Posterior cingulate gyrus (tissue), 11 donors: ENCODE measurements at places on chromosomes 6 and 20.
A peak's percentile ranks its signal among the peaks of the same experiment; 100 is the strongest.

DNA sequence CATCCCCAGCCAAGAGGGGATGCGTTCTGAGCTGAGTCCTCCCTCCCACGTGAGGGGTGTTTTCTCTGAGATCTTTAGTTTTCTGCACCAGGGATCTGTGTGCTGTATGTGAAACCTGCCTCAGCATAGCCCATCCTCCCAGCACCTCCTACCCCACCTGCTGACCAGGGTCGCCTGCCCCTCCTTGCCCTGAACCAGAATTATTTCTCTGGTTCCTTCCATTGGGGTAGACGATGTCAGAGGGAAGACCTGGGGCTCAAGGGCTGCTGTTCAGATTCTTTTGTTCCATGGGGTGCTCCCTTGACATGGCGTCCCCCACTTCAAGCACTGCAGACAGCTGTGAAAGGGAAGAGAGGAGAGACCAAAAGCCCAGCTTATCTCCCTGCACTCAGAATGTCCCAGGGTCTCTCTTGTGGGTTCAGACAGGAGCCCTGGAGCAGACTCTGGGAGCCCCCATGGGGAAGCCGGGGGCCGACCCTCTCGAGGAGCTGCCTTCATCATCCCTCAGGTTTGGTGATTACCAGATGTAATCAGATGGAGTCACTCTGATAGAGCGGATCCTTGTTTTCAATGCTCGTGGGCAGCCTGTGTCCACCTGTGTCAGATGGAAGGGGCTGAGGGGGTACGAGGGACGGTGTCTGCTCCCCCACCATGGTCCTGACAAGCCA, 74.3 kb downstream of the ERMARD start:
- DNase-seq = no peak

GRCh38 chr6:150666071-150666470, 66.4 kb downstream of the PLEKHG1 start:
- no peak for DNase-seq

- DNase-seq = no peak
These were observed 211.0 kb downstream of the LRFN2 start for GRCh38 chr6:40376113-40376650.

- DNase-seq = peak; percentile 44
These were observed 122.6 kb upstream of the MCHR2 start for GRCh38 chr6:100116411-100117194.

GRCh38 chr6:84825461-84825860, 61.1 kb upstream of the TBX18 start:
- DNase-seq = no peak

DNA sequence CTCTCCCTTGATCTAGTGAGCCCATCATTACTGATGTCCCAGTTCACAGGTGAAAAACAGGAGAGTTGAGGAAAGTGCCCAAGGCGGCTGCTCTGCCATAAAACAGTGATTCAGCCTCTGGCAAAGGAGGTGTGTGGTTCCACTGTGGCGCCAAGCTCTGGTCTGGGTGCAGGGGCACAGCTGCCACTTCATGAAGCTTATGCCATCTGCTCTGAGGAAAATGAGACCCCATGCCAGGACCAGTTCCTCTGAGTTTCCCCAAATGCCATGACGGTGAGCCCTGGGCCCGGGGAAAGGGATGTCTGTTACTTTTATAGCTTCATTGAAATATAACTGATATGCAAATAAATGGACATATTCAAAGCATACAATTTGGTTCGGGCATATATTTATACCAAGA, 33.7 kb upstream of the ZBP1 start:
- DNase-seq = peak; percentile 5

GRCh38 chr20:35318502-35319157, 26.4 kb upstream of the FAM83C start:
- DNase-seq = no peak

- no peak for DNase-seq
These were observed 40.2 kb downstream of the PPP1R3G start for GRCh38 chr6:5125152-5126006.

DNA sequence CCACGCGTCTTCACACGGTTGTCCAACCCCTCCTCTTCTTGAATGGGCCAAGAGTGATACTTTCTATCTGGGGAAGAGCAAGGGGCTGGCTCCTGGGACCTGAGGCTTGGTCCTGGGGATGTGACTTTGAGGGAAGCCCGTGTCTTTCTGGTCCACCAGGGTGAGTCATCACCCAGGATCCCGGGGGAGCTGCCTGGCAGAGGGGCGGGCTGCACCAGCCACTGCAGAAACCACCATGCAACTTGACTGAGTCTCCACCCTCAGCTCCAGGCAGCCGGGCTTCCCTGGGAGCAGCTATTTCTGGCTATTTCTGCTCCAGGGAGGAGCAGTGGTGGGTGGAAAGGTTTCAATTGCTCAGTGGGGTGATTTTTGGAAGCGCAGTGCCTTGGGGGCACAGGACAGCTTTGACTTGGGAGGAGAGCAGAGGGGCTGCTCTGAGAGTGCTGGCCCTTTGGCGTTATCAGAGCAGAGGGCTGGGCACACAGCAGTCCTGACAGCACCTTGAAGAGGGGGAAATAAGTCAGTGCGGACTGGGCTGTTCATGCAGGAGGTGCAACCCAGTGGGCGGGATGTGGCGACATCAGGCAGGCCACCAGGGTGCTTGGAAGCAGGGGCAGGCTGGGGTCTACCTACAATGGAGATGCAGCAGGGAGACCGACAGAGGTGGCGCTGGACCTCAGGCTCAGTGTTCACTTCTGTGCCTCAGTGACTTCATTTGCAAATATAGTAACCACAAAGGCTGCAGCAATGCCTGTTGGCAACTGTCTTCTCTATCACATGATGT, 45.1 kb upstream of the FAM83D start:
- peak; percentile 94 for DNase-seq

GRCh38 chr20:18728165-18728869, 85.3 kb upstream of the SCP2D1 start:
- DNase-seq = no peak

- DNase-seq = no peak
These were observed 28.0 kb upstream of the PTGIS start for GRCh38 chr20:49595811-49596561.

DNA sequence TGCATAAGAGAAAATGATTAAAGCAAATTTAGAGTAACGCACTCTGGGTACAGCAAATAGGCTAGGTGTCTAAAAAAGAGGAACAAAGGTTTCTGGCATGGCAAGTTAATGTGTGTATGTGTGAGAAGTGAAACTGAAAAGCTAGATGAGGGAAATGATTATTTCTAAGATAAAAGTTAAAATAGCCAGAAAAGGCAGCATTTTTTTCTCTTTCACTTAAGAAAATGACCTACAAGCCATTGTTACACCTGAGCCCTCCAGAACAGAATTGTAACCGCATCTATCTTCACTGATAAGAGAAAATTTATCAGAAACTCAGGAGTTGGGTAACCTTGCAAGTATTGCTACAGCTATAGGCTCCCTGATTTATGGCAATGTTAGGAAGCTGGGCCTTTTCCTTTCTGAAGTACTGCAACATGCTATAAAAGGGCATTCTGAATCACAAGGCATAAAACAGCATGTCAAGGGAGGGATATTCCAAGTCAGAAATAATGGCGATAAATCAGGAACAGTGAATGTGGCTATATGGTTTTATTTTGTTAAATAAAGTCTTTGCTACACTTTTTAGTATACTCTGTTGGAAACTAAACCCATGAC, 395.3 kb downstream of the TBC1D32 start:
- DNase-seq = no peak

DNA sequence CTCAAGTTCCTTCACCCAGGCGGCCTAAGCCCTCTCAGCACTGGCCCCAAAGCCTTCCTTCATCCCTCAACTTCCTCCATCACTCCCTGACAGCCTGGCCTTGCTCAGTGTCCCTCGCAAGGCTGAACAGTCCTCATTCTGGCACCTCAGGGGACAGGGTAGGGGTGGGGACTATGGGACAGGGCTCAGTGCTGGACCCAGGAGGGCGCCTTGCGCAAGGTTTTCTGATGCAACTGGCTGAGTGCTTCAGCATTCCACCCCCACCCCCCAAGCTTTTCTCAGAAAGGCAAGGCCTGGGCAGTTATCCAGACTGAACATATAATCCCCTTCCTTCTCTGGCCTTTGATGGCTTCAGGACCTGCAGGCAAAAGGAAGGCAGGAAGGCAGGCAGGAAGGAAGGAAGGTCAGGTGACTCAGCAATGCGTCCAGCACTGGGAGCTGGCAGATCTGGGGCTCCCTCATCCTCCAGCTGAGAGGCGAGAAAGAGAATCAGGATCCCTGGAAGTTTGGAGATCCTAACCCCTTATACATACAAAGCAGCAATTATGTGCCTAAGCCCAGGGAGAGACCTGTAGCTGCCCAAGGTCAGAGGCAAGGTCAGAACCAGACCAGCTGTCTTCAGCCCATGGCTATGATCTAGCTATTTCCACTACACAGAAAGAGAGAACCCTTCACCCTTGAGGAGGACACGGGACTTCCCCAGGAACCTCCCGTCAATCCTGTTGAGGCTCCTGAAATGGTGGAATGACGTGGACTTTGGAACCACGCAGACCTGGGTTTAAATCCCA, 8.6 kb upstream of the TRIB3 start:
- no peak for DNase-seq

DNA sequence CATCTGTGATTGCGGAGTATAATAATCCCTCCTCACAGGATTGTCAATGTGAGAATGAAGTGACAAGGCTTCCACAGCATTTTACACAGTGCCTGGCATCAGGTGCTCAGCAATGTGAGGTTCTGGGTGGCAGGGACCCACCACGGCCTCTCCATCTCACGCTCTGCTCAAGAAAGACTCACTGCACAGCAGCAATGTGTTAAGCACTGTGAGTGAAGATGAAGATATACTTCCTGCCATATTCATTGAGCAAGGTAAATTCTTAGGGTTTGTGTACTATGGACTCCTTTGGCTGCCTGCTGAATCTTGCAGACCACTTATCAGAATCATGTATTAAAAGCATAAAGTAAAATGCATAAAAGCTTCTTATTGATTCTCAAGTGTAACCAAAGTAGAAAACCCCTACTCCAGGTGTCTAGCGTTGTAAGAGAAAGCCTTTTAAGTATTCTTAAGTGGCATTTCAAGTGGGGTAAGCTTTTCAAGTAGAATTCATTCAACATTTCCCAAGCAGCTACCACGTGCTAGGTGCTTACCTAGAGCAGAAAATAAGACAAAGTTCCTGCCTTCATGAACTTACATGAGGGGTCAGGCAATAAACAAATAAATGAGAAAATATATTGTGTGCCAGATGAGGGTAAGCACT, 17.0 kb upstream of the MEP1A start:
- DNase-seq = no peak

GRCh38 chr6:16985513-16986284, 116.2 kb upstream of the STMND1 start:
- DNase-seq = no peak

DNA sequence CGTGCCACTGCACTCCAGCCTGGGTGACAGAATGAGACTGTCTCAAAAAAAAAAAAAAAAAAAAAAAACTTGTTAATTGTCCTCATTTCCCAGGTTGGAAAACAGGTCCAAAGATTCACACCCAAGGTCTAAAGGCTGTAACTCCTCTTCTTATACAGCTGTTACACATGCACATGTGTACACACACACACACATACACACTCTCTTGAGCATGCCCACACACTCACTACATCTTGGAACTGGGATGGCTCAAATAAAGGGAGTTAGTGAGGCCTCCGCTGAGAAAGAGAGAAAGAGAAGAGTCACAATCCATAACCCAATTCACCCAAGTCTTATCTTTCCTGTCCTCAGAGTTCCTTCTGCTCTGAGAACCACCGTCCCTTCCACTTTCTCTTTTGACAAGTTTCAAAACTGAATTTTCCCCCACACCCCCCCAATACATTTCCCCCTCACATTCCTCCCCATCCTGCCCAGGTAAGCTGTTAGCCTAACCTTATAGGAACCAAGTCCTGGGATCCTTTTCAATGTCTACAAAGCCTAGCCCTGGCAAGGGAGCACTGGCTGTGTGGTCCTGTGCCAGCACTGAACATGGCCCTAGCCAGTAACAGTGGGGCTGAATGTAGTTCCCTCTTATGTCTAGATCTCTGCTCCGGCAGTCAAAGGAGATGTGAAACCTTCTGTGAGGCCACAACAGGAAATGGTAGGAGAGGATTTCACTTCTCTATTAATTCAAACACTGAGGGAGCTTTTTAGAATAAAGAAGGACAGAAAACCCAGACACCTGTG, 3.2 kb upstream of the HLA-DMB start:
- no peak for DNase-seq

DNA sequence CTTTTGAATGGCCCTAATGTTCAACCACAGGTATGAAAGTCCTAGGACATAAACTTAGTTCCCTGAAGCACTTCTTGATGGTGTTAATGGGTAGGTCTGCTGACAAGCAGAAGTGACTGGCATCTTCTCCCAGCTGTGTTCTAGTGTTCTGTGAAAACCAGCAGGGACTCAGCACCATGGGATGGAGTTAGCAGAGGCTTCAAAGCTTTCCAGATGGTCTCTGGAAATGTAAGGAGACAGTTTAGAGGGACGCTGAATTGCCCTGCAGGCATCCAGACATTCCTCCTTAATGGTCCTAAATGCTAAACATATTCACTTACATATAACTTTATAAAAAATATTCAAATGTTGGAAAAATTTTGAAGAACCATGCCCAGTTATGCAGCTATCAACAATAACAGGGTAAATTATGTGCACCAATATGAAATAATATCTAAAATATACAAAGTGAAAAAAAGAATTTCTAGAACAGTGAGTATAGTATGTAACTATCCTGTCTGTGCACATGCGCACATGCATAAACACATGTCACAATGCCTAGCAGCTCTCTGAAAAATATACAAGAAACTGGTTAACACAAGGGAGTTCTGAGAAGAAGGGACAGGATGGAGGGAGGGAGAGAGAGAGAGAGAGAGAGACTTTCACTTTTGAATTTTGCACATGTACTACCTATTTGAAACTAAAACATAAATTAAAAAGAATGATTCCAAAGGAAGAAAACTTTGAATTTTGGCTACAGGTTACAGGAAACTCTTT, 87.2 kb downstream of the PRDM1 start:
- no peak for DNase-seq

DNA sequence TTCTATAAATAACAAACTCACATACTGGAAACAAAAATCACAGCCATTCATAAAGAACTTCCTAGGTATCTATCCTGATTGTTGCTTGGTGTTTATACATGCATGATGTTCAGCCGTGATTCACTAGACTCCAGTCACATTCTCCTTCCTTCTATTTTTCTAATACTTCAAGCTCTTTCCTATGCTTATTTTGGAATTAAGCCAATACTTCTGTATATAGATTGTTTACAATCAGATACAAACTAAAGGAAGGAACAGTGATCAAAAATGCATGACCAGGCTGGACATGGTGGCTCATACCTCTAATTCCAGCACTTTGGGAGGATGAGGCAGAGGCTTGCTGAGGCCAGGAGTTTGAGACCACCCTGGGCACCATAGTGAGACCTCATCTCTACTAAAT, 377.5 kb upstream of the IRAK1BP1 start:
- no peak for DNase-seq

DNA sequence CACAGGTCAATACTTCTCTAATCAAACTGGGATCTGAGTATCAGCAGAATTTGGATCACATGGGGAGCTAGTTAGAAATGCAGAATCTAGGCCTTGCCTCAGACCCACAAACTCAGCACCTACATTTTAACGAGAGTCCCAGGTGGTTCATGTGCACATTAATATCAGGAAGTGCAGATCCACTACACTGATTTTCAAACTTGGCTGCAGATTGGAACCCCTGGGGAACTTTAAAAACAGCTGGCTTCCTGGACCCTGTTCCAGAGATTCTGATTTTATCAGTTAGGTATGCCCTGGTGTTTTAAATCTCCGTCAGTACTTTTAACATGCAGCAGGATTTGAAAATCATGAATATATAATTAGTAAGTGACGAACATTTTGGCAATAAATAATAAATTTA, 1.9 kb upstream of the CST8 start:
- DNase-seq = no peak
